ENCODE measurements at places on chromosomes 16 and 17.

DNA sequence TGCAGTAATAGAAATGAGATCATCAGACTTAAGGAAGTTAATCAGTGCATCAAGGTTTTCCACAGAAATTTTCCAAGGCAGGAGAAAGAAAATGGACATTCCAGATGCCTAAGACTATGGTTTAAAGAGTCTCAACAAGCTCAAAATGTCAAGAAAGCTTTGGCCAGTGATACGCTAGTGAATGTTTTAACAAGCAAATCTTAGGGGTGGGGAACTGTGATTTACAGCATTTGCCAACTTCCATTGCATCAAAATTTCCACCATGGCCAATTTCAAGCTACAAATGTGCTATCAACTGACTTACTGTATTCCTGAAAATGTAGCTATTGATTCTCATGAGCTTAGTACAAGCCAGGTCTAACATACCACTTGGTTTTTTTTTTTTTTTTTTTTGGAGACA is 82.4 kb upstream of the CLEC3A start:
- DNase-seq, result no peak

DNA sequence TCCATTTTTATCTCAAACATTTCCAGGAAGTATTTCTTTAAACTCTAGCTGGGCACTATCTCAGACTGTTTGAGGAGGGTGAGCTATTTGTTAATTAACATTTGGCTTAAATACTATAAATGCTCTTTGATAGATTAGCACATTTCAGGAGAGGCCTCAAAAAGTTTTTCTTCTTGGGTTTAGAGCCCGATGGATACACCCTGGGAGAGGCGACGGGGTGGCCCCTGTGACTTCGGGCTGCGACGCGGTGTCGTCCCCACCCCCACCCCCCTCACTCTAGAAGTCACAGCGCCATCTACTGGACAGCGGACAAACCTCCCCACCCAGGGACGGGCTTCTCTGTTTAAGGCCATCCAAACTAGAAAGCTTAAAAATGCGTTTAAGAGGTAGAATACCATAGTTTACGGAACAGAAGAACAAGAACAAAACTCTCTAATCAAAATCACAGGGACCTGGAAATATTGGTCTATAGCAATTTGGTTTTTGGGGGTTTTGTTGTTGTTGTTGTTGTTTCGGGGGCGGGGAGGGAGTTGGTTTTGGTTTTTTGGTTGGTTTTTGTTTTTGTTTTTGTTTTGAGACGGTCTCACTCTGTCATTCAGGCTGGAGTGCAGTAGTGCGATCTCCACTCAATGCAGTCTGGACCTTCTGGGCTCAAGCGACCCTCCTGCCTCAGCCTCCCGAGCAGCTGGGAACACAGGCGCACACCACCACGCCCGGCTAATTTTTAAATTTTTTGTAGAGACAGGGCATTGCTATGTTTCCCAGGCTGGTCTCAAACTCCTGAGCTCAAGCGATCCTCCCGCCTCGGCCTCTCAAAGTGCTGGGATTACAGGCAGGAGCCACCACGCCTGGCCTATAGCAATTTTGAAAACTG is 254.4 kb downstream of the C16orf95 start:
- peak; percentile 56 for DNase-seq

DNA sequence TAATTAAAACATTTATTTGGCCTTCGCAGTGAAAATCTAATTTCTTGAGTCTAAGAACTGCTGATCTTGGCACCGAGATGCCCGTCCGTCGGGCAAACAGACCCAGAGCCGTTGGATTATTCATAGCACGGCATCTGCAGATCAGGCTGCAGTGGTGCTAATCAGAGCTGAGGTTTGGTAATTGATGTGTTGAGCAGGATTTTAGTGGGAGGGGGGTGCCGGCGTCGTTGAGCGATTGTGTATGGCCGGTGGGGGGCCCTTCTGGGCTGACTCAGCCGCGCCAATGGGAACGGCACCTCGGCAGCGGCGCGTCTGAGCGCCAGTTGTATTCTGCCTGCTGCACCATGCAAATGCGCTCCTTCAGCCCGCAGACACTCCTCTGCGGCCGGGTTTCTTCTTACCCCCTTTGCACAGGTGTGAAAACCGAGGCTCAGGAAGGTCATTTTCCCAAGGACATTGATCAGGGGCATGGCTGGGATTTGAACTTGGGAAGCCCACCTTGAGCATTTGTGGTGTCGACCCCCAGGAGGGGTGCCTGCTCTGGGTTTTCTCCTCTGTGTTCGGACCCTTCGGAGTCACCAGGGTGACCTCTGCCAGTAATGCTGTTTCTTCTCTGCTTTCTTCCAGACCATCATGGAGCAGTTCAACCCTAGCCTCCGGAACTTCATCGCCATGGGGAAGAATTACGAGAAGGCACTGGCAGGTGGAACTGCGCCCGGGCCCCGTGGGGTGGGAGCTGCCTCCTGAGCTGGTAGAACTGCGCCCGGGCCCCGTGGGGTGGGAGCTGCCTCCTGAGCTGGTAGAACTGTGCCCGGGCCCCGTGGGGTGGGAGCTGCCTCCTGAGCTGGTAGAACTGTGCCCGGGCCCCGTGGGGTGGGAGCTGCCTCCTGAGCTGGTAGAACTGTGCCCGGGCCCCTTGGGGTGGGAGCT is 18.4 kb downstream of the BAIAP2 start:
- no peak for DNase-seq

DNA sequence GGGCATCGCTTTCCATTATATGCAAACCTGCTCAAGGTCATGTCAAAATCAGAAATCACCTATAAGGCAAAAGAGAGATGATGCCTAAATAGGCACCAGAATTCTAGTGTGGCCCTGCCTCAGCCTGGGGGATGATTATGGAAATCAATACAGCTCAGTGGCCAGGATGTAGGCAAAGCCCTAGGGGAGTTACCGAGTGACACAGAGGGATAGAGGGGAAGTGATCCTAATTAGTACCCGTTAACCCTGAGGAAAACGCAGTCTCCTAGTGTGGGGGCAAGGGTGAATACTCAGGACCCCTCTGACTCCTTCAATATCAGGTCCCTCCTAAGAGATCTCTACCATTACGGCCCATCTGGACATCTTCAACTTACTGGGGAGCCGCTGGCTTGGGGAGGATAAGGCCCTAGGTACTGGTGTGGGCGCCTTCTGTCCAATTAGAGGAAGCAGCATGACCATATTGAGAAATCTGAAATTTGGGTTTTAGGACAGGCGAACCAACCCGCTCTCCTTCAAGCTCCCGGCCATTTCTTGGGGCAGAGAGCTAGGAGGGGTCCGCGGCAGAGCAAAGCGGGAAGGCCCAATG is 725 bp downstream of the NT5C3B start:
- DNase-seq, result peak; percentile 19

- peak; percentile 70 for DNase-seq
Measured at GRCh38 chr17:8409966-8410882, 12.6 kb upstream of the RNF222 start.

- DNase-seq, result no peak
Measured at GRCh38 chr16:86066811-86067210, 167.8 kb downstream of the IRF8 start.

GRCh38 chr16:59973966-59974365 is 1239.8 kb upstream of the GOT2 start:
- DNase-seq, result no peak

DNA sequence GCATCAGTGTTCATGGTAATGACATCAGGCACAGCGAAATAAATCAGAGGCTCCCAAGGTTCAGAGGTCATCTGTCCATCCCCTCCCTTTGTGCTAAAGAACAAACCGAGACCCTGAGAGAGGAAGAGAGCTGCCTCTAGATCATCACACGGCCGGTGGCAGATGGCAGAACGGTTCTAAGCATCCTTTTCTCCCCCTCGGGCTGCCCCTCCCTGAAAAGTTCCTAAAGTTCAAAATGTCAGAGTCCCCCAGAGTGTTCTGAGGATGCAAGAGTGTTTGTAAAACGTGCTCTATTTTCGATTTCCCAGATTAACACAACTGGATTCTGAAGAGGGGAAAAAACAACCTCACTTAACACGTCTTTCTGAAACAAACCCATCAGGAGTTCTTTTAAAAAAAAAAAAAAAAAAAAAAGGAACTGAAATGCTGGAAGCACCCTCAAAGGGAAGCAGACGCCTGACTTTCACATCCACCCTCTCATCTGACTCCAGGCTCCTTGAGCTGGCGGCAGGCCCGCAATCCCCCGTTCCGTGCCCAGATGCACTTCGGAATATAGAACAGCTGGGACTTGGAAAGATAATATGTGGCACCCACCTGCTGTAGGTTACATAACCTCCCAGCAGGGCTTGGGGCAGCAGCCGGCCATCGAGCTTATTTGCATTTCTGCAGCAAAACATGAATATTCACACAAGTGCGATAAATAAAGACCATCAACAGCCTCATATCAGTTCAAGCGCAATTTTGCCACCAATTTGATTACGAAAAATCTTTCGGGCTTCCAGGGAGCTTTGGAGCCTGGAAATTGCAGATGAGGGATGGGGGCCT is 115.5 kb upstream of the SMURF2 start:
- peak; percentile 93 for DNase-seq

GRCh38 chr16:87470332-87470731 is 22.5 kb downstream of the ZCCHC14 start:
- DNase-seq, result no peak

- DNase-seq, result no peak
Measured at GRCh38 chr17:42399948-42400843, 12.0 kb upstream of the STAT3 start.

DNA sequence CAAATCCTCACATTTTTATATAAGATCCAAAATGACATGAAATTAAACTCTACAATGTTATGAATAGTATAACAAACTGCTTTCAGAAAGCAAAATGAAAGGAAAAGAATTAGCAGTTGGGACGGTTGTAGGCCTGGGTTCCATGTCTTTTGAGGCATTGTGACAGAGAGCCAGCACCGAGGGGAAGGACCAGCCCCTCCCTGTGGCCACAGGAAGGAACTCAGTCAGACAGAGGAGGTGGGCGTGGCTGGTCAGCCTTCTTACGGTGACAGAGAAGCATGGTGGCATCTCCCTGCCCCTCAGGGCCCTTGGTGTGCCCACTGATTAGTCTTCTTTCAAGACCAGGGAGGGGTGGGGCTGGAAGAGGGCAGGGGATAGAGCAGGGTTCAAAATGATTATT is 5.7 kb downstream of the ZNF319 start:
- DNase-seq, result peak; percentile 66

DNA sequence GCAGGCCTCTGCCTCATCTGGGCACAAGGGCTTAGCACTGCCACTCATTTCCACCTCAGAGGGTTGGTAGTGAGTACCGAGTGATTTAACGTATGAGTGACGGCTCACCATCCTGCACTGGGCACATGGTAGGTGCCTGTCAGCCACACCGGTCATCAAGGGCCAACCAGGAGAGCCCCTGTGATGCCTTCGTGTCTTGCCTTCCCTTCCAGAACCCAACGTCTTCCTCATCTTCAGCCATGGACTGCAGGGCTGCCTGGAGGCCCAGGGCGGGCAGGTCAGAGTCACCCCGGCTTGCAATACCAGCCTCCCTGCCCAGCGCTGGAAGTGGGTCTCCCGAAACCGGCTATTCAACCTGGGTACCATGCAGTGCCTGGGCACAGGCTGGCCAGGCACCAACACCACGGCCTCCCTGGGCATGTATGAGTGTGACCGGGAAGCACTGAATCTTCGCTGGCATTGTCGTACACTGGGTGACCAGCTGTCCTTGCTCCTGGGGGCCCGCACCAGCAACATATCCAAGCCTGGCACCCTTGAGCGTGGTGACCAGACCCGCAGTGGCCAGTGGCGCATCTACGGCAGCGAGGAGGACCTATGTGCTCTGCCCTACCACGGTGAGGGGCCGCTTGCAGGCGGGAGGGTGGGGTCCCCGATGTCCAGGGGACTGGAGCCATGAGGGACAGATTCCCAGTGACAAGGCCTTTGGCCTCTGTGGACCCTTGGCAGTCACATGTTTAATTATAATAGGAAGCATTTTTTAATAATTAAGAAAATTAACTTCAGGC is 37.1 kb downstream of the MRC2 start:
- no peak for DNase-seq

DNA sequence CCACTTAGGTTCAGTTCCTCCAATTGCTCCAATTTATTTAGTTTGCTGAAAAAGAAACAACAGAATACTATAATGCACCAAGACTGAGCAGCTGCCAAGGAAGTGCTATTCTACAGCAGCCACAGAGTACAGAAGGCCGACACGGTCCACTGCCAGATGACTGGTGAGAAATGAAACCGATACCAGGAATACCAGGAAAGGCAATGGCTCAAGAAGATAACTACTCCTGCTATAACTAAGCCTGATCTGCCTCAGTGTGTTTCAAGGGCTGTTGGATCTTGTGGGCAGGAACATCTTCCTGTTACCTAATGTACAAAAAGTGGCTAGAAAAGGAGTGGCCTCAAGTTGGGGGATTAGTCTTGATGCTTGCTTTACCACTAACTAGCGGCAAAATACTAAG is 32.8 kb downstream of the MARVELD3 start:
- DNase-seq, result peak; percentile 34

DNA sequence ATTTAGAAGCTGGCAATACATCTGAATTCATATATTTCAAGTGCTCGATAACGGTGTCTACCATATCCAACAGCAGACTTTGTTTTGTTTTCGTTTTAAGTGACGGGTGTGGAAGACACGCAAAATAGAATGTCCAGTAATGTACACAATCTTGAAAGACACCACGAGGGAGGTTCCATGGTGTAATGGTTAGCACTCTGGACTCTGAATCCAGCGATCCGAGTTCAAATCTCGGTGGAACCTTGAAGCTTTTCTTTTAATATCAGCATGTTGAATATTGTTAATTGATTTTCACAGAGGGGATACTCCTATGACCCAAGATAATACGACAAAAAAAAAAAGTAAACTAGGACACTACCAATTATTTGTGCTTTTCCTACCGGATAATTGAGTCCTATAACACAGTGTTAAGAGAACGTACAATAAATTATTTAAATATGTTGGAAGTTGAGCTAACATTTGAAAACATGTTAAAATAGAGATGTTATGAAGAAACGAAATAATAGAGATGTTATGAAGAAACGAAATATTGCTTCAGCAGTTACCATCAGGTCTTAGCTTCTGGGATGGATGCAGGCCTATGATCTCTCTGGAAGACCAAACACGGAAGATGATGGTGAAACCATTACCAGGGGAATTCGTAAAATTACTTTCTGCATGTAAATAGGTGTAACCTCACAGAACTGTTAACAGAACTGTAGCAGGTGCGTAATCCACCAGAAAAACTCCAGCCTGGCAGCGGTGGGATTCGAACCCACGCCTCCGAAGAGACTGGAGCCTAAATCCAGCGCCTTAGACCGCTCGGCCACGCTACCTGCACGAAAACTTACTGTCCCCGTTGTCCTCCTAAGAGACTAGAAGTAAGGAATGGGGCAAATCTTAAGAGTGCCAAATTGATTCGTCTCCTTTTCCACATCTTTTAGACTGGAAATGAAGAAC is 1.5 kb upstream of the ALOXE3 start:
- peak; percentile 91 for DNase-seq

- DNase-seq, result no peak
Measured at GRCh38 chr17:59376506-59376905, 45.1 kb downstream of the YPEL2 start.

- DNase-seq, result no peak
Measured at GRCh38 chr16:52074133-52074532, 472.8 kb downstream of the TOX3 start.
